ENCODE measurements at places on chromosomes 4 and X. TPM values are rescaled to one million over a fixed set of nuclear protein-coding genes. Genes with fewer than 3 reads are reported as not detected.

- H3K36me3 ChIP-seq: no peaks in the 10 kb centered on the region
- no peak for DNase-seq
- H3K27me3 ChIP-seq: no peaks in the 10 kb centered on the region
- H3K4me3 ChIP-seq: no peak overlapping the region
Measured at GRCh38 chrX:127764674-127765073, 287.5 kb downstream of the ACTRT1 start.

GRCh38 chr4:165493359-165493758 is 114.6 kb downstream of the CPE start:
- H3K36me3 ChIP-seq: no peaks in the 10 kb centered on the region
- H3K4me3 ChIP-seq: no peak overlapping the region
- H3K27me3 ChIP-seq: no peaks in the 10 kb centered on the region
- H3K27ac ChIP-seq: no peak overlapping the region

HSD17B11 gene
- 34.9 TPM for total RNA-seq

ZC4H2 gene
- total RNA-seq: 11.7 TPM

TRIM2 gene
- 18.9 TPM for total RNA-seq

All from Panc1 (cell line).